ENCODE measurements at places on chromosomes 7 and 10. TPM values are rescaled to one million over a fixed set of nuclear protein-coding genes. Genes with fewer than 3 reads are reported as not detected.
A peak's percentile ranks its signal among the peaks of the same experiment; 100 is the strongest.

DNA sequence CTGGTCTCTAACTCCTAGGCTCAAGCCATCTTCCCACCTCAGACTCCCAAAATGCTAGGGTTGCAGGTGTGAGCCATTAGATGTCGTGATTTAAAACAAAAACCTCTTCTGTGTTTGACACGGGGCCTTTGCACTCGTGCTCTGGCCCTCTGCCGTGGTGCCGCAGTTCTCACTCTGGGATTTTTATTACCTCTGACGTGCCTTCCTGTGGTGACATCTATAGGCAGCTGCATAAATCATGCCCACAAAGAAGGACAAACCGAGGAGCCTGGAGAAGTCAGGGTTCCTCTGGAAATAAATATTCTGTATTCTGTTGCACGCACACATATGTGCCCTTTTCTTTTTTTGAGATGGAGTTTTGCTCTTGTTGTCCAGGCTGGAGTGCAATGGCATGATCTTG is 25.9 kb upstream of the OCM start:
- H3K27me3 ChIP-seq = no peaks in the 10 kb centered on the region
- DNase-seq = no peak
- no peaks in the 10 kb centered on the region for H3K36me3 ChIP-seq
- H3K27ac ChIP-seq = no peak overlapping the region
- H3K4me1 ChIP-seq = peaks cover 5% of the 10 kb centered on the region
- no peak overlapping the region for H3K4me3 ChIP-seq

DNA sequence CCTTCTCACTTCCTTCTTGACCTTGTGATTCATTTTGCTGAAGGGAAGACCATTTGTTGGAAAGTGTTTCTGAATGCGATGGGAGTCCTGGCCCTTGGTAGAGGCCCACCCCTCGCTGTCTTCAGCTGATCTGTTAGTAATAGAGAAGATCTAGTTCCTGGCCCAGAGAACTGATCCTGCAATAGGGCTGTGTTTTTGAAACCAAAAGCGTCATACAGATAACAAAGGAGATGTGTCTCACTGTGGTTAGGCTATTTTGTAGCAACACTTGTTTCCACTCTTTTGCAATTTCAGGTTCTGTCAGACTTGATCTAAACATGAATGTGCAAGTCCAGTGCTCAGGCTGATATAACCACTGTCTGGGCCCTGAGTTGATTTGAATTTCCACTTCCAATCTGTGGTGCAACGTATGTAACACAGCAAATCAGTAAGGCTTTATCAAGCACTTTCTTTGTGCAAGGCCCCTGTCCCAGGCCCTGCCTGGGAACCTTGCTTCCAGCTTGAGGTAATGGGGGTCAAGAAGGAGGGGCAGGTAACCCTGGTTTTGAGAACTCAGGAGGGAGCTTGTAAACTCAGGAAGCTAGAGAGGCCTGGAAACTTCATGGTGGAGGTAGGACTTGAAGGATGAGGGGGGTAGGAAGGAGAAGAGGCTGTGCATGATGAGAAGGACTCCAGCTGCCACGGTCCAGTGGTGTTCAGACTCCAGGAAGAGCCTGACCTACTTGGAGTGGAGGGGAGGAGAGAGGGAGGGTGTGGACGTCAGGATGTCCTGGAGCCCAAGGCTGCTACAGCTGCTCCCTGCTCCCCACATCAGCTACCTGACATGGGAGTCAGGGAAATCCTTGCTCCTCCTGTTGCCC is 42.2 kb upstream of the SRGN start:
- no peaks in the 10 kb centered on the region for H3K27me3 ChIP-seq
- peak overlapping the region; percentile 99 for H3K27ac ChIP-seq
- H3K4me1 ChIP-seq = peaks cover 43% of the 10 kb centered on the region
- no peaks in the 10 kb centered on the region for H3K36me3 ChIP-seq
- peak overlapping the region; percentile 73 for H3K4me3 ChIP-seq

DNA sequence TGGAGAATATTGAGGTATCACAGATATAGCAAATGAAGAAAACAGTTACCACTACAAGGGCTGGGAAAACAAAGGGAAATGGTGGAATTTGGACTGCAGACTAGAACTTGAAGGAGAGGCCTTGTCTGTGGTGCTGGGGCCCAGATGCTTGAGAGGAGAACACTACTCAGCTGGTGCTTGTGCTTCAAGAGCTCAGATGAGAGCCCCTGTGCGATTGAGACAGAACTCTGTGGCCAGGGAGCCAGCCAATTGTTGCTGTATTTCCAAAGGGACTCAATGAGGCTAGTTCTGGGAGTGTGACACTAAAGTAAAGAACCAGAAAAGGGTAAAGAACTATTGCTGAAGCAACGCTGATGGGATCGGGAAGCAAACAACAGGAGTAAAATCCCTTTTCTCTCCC is 406.5 kb upstream of the SEMA3D start:
- H3K36me3 ChIP-seq = no peaks in the 10 kb centered on the region
- no peaks in the 10 kb centered on the region for H3K4me1 ChIP-seq
- no peaks in the 10 kb centered on the region for H3K27me3 ChIP-seq
- H3K27ac ChIP-seq = no peak overlapping the region

DNA sequence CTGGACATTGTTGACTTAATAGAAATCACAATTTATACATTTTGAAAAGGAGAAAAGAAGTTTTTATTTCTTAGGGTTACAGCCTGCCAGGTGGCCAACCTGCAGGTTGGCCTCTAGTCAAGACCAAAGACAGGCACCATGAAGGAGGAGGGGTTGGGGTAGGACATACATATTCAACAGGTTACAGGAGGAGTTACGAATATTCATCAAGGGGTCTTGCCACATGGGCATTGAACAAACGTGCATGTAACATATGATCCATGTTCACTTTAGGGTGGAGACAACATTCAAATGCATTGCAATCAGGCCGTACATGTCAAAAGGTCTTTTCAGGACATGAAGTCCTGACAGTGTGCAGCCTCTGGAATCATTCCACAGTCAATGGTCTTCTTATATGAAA is 246.2 kb upstream of the AKR1E2 start:
- H3K36me3 ChIP-seq = no peaks in the 10 kb centered on the region
- no peak overlapping the region for H3K27ac ChIP-seq
- no peak overlapping the region for H3K4me3 ChIP-seq
- no peak for DNase-seq
- no peaks in the 10 kb centered on the region for H3K4me1 ChIP-seq

DNA sequence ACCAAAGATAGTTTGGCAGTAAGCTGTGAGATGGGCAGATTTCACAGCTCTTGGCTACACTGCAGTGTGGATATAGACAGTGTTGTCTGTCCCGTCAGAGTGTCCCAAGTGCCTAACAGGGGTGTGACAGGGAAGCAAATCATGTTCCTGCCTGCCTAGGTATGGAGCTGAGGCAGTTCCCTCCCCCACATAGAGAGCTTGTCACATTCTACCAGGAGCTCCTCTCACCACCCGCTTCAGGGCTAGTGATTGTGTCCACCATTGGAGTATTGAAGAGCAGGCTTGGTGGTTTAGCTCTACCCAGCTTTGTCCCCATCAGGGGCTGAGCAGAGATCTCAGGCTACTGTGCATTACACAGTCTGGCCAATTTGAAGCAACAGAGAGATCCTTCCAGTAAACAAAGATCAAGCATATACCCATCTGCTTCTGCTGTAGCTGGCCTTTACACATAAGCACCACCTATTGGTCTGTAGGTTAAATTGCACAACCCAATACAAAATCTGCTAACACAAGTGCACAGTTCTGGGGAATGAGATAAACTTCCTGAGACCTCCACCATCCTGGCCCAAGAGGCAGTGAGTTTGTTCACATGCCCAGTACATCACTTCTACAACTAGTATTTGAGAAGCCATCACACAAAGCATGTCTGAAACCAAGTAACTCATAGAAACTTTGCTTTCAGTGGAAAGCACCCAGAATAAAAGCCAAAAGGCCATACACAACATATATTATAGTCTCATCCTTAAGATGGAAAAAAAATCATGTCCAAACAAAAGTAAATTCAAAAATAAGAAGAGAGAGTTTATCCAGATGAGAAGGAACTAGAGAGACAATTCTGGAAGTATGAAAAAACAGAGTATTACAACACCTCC is 67.3 kb downstream of the GLCCI1 start:
- peaks cover 10% of the 10 kb centered on the region for H3K4me1 ChIP-seq
- no peaks in the 10 kb centered on the region for H3K27me3 ChIP-seq
- peaks cover 36% of the 10 kb centered on the region for H3K36me3 ChIP-seq

- DNase-seq = no peak
- no peak overlapping the region for H3K4me3 ChIP-seq
- peaks cover 14% of the 10 kb centered on the region for H3K36me3 ChIP-seq
- no peak overlapping the region for H3K27ac ChIP-seq
- H3K27me3 ChIP-seq = no peaks in the 10 kb centered on the region
- H3K4me1 ChIP-seq = peaks cover 17% of the 10 kb centered on the region
Measured at GRCh38 chr7:2350861-2351260, 3.8 kb upstream of the EIF3B start.

- no peak for DNase-seq
- no peak overlapping the region for H3K27ac ChIP-seq
- no peaks in the 10 kb centered on the region for H3K4me1 ChIP-seq
- H3K36me3 ChIP-seq = no peaks in the 10 kb centered on the region
- no peak overlapping the region for H3K4me3 ChIP-seq
Measured at GRCh38 chr10:65291286-65291685, 1634.5 kb upstream of the LRRTM3 start.

DNA sequence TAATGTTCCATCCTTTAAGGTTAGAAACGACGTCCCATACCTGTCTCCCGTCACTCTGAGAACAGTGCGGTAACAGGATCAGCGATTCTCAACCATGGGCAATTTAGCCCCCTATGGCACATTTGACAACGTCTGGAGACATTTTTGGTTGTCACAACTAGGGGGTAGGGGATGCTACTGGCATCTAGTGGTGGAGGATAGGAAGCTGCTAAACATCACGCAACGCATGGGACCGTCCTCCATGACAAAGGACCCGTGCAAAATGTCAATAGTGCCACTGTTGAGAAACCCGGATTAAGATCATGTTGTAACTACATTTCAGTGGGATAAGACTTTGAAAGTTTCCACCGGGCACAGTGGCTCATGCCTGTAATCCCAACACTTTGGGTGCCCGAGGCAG is 5.0 kb upstream of the PAXIP1 start:
- peaks cover 27% of the 10 kb centered on the region for H3K36me3 ChIP-seq
- H3K27me3 ChIP-seq = no peaks in the 10 kb centered on the region
- DNase-seq = peak; percentile 73
- peaks cover 9% of the 10 kb centered on the region for H3K4me1 ChIP-seq

GRCh38 chr7:140010194-140010895 is 52.4 kb downstream of the PARP12 start:
- H3K4me1 ChIP-seq = no peaks in the 10 kb centered on the region
- H3K36me3 ChIP-seq = no peaks in the 10 kb centered on the region
- H3K27ac ChIP-seq = no peak overlapping the region

- no peaks in the 10 kb centered on the region for H3K4me1 ChIP-seq
- H3K27me3 ChIP-seq = no peaks in the 10 kb centered on the region
- DNase-seq = no peak
- no peak overlapping the region for H3K4me3 ChIP-seq
Measured at GRCh38 chr7:51335057-51335456, 18.4 kb upstream of the COBL start.

GRCh38 chr7:157799076-157799685 is 462.4 kb downstream of the DNAJB6 start:
- no peaks in the 10 kb centered on the region for H3K27me3 ChIP-seq
- H3K4me1 ChIP-seq = no peaks in the 10 kb centered on the region
- H3K36me3 ChIP-seq = no peaks in the 10 kb centered on the region
- no peak overlapping the region for H3K4me3 ChIP-seq

- H3K36me3 ChIP-seq = no peaks in the 10 kb centered on the region
- H3K4me3 ChIP-seq = no peak overlapping the region
- DNase-seq = peak; percentile 28
- no peak overlapping the region for H3K27ac ChIP-seq
Measured at GRCh38 chr10:30862486-30862885, 169.2 kb downstream of the ZNF438 start.

GRCh38 chr10:71964098-71964742 is at the start of gene CHST3:
Gene CHST3, plus strand, starts transcription at chr10:71964395. Its CDS starts 41,448 bp downstream, at chr10:72005843.
- peak within 1 kb of the TSS; percentile 66 for H3K27ac ChIP-seq
- H3K27me3 ChIP-seq = peaks cover 59% of the 10 kb centered on the region
- DNase-seq = peak; percentile 65

DNA sequence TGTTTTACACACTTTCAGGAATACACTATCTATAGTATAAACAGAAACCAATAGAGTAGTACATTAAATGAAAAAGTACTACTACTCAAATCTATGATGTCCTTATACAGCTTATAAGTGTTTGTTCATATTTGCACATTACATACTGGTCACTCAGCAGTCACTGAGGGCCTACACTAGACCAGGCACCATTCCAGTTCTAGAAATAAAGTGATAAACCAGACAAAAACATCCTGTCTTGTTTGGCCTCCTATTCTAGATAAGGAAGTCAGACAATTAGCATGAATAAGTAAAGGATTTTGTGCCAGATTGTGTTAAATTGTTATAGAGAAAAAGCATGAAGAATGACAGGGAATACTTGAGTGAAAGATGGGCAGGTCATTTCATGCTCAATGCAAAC is 219.0 kb downstream of the CRPPA start:
- H3K4me1 ChIP-seq = no peaks in the 10 kb centered on the region
- no peak overlapping the region for H3K27ac ChIP-seq
- no peaks in the 10 kb centered on the region for H3K27me3 ChIP-seq
- DNase-seq = no peak
- H3K4me3 ChIP-seq = no peak overlapping the region

DNA sequence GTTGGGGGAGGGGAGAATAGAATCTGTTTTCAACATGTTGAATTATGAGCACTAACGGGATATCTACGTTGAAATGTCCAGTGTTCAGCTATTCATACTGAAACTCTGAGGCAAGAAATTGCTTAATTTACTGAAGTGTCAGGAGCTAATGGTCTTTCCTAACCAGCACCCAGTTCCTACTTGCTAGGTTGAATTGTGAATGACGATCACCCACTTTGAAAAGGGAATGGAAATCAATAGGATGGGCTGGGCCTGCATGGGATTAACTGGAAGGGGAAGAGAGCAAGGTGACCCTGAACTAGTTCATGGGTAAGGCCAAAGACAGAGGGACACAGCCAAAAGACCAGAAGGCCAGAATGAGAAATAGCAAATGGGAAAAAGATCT is 51.3 kb downstream of the HIPK2 start:
- no peak for DNase-seq
- H3K27ac ChIP-seq = no peak overlapping the region
- peaks cover 36% of the 10 kb centered on the region for H3K4me1 ChIP-seq
- H3K4me3 ChIP-seq = no peak overlapping the region
- H3K27me3 ChIP-seq = no peaks in the 10 kb centered on the region

GRCh38 chr10:132932461-132933307 is 9.7 kb downstream of the CFAP46 start:
- H3K4me1 ChIP-seq = no peaks in the 10 kb centered on the region
- H3K36me3 ChIP-seq = peaks cover 2% of the 10 kb centered on the region
- no peaks in the 10 kb centered on the region for H3K27me3 ChIP-seq
- H3K4me3 ChIP-seq = no peak overlapping the region
- no peak overlapping the region for H3K27ac ChIP-seq
- no peak for DNase-seq

- no peak overlapping the region for H3K4me3 ChIP-seq
- no peaks in the 10 kb centered on the region for H3K27me3 ChIP-seq
- no peak for DNase-seq
- no peaks in the 10 kb centered on the region for H3K36me3 ChIP-seq
Measured at GRCh38 chr7:68547799-68548198, 1050.5 kb upstream of the AUTS2 start.

GRCh38 chr10:630581-631073 is 58.8 kb downstream of the DIP2C start:
- H3K4me1 ChIP-seq = no peaks in the 10 kb centered on the region
- no peaks in the 10 kb centered on the region for H3K36me3 ChIP-seq
- DNase-seq = no peak
- peaks cover 6% of the 10 kb centered on the region for H3K27me3 ChIP-seq

- H3K4me3 ChIP-seq = no peak overlapping the region
- no peak overlapping the region for H3K27ac ChIP-seq
- no peaks in the 10 kb centered on the region for H3K4me1 ChIP-seq
- H3K27me3 ChIP-seq = no peaks in the 10 kb centered on the region
- no peaks in the 10 kb centered on the region for H3K36me3 ChIP-seq
Measured at GRCh38 chr7:1359681-1360485, 99.4 kb downstream of the MICALL2 start.

ZDHHC16 gene
- total RNA-seq = 43.1 TPM

CNPY1 gene
- not detected for total RNA-seq

SLC26A3 gene
- not detected for total RNA-seq

All from activated CD4-positive, alpha-beta T cell treated with anti-CD3 and anti-CD28 coated beads, Interleukin-2, amount 10 ng/mL, durations not matched to agents 24 days and 14 days (primary cell).